CD4-positive, alpha-beta T cell (primary cell): ENCODE measurements at places on chromosomes 2 and 18.

DNA sequence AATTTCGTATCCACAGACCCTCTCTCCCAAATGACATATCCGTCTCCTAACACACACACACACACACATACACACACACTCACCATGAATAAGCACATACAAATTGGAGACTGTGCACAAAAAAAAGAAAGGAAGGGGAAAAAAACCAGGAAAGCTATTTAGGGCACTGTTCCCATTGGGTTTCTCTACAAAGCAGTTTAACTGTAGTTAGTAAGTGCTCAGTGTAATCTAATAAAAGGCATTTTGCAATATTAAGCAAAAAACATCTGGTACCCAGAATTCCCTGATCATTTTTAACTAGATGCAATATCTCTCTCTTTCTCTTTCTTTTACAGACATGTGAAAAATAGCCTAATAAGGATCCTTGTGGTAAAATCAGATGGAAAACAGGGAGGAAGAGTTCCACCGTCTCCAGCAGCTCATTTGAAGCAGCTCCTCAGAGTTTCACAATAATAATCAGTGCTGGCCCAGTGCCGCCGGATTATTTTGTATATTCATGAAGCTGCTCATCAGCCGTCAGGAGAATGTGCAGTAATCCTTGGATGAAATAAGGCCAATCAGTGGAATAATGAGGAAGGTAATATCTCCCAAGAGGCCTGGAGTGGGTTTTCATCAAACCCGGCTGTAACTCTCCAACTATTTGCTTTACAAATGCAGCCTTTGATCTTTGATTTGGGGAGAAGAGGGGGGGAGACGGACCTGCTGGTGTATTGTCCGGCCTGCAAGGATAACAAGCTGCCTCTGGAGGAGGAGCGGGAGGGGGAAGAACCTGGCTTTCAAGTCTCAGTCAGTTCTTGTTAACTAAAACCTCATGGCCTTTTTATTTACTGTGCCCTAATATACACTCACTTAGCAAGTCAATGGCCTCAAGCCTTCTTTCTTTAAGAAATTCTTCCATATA, 227.6 kb upstream of the SMIM21 start:
- no peaks in the 10 kb centered on the region for H3K4me1 ChIP-seq
- no peak overlapping the region for H3K4me3 ChIP-seq
- H3K27me3 ChIP-seq: no peaks in the 10 kb centered on the region
- H3K36me3 ChIP-seq: no peaks in the 10 kb centered on the region
- DNase-seq: no peak

GRCh38 chr2:217749008-217749407, 253.8 kb downstream of the TNS1 start:
- H3K4me3 ChIP-seq: no peak overlapping the region
- H3K27me3 ChIP-seq: no peaks in the 10 kb centered on the region
- H3K4me1 ChIP-seq: no peaks in the 10 kb centered on the region
- no peak for DNase-seq
- H3K36me3 ChIP-seq: no peaks in the 10 kb centered on the region

GRCh38 chr2:181853696-181854095, 37.8 kb upstream of the ITPRID2 start:
- H3K4me3 ChIP-seq: no peak overlapping the region
- H3K36me3 ChIP-seq: no peaks in the 10 kb centered on the region
- no peak overlapping the region for H3K27ac ChIP-seq

- no peak overlapping the region for H3K27ac ChIP-seq
- no peaks in the 10 kb centered on the region for H3K36me3 ChIP-seq
- H3K4me1 ChIP-seq: peaks cover 17% of the 10 kb centered on the region
- DNase-seq: no peak
- peaks cover 52% of the 10 kb centered on the region for H3K27me3 ChIP-seq
Measured at GRCh38 chr2:240823449-240824336, 3.7 kb upstream of the KIF1A start.

DNA sequence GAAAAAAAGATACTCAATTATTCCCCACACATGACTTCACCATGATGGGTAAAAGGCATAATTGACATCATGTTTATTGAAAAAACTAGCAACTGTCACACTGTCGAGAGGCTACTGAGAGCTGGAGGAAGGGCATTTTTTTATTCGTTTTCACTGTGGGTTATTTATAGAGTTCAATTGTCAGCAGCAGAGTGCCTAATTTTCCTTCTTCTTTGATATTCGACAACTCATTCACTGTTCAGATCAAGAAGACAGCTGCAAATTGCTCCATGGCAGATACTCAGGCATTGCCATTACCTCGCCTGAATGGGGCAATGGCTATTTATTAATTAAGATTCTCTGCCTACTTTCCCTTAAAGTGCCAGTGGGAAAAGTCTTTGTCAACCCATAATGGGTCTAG, 197.5 kb upstream of the NRP2 start:
- no peak for DNase-seq
- no peaks in the 10 kb centered on the region for H3K4me1 ChIP-seq
- no peak overlapping the region for H3K4me3 ChIP-seq
- no peak overlapping the region for H3K27ac ChIP-seq
- H3K27me3 ChIP-seq: no peaks in the 10 kb centered on the region
- H3K36me3 ChIP-seq: no peaks in the 10 kb centered on the region

DNA sequence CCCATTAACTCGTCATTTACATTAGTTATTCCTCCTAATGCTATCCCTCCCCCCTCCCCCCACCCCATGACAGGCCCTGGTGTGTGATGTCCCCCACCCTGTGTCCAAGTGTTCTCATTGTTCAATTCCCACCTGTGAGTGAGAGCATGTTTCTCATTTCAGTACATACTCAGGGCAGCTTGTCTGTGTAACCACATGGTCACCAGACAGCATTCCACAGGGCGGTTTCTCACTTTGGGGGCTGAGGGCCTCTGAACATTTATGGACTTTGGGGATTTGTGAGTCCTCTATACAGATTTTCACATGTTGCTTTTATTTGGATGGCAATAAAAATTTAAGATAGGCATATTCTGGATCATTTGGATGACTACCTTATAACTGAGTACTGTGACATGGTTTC, 84.0 kb downstream of the LYPD6B start:
- no peak overlapping the region for H3K27ac ChIP-seq
- DNase-seq: no peak
- H3K4me1 ChIP-seq: no peaks in the 10 kb centered on the region
- H3K4me3 ChIP-seq: no peak overlapping the region
- H3K27me3 ChIP-seq: peaks cover 4% of the 10 kb centered on the region
- no peaks in the 10 kb centered on the region for H3K36me3 ChIP-seq

GRCh38 chr2:105747254-105747894, 2.7 kb downstream of the NCK2 start:
- peak overlapping the region; percentile 52 for H3K27ac ChIP-seq
- no peaks in the 10 kb centered on the region for H3K27me3 ChIP-seq
- H3K4me1 ChIP-seq: peaks cover 71% of the 10 kb centered on the region

DNA sequence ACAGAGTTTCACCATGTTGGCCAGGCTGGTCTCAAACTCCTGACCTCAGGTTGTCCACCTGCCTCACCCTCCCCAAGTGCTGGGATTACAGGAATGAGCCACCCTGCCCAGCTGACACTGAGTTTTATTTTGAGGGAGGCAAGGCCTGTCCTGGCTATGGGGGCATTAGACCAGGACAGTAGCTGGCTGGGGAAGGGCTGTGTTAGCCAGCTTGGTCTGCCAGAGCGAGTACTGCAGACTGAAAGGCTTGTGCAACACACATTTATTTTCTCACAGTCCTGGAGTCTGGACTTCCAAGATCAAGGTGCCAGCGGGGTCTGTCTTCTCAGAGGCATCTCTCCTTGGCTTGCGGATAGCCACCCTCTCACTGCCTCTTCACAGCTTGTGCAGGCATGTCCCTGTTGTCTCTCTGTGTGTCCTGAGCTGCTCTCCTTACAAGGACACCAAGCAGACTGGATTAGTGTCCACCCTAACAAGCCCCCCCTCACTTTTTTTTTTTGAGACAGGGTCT, 59.4 kb upstream of the HAAO start:
- H3K4me3 ChIP-seq: no peak overlapping the region
- no peaks in the 10 kb centered on the region for H3K36me3 ChIP-seq
- DNase-seq: no peak
- no peaks in the 10 kb centered on the region for H3K4me1 ChIP-seq

DNA sequence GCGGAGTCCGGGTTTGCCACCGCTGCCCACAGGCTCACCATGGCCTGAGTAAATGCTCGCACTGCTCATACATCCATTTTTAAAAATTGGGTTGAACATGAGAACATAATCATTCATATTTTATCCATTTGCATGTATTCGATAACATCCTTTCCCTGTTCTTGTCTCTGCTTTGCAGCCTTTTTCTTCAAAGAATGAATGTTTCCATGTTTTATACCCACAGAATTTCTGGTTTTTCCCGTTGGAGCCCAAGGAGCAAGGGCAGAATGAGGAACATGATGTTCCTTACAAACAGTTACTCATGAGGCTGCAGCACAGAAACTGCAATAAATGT, 146.5 kb downstream of the CCDC74A start:
- peaks cover 34% of the 10 kb centered on the region for H3K27me3 ChIP-seq
- DNase-seq: no peak
- peak overlapping the region; percentile 44 for H3K4me3 ChIP-seq
- peaks cover 21% of the 10 kb centered on the region for H3K4me1 ChIP-seq
- no peaks in the 10 kb centered on the region for H3K36me3 ChIP-seq

- H3K27me3 ChIP-seq: no peaks in the 10 kb centered on the region
- DNase-seq: no peak
- no peak overlapping the region for H3K4me3 ChIP-seq
- H3K36me3 ChIP-seq: no peaks in the 10 kb centered on the region
- H3K27ac ChIP-seq: no peak overlapping the region
Measured at GRCh38 chr2:78355967-78356366, 669.5 kb upstream of the REG3G start.

GRCh38 chr2:66030553-66030952, 404.4 kb upstream of the MEIS1 start:
- H3K27me3 ChIP-seq: no peaks in the 10 kb centered on the region
- no peaks in the 10 kb centered on the region for H3K4me1 ChIP-seq
- no peak overlapping the region for H3K27ac ChIP-seq
- no peak for DNase-seq

- H3K27ac ChIP-seq: peak overlapping the region; percentile 53
- peaks cover 20% of the 10 kb centered on the region for H3K4me1 ChIP-seq
- H3K27me3 ChIP-seq: no peaks in the 10 kb centered on the region
- H3K36me3 ChIP-seq: no peaks in the 10 kb centered on the region
- DNase-seq: no peak
Measured at GRCh38 chr2:186588940-186589611, 780 bp upstream of the ITGAV start.
